Left lung (tissue), 14 donors: ENCODE measurements at places on chromosomes 1 and 21. TPM values are rescaled to one million over a fixed set of nuclear protein-coding genes. Genes with fewer than 3 reads are reported as not detected.

- no peak for DNase-seq
Observed at GRCh38 chr21:41660748-41661147, 106.1 kb downstream of the RIPK4 start.

Gene RPE65
- polyA plus RNA-seq: 0.38 TPM

GRCh38 chr1:54652168-54652567 is 10.6 kb downstream of the MROH7 start:
- no peak for DNase-seq

DNA sequence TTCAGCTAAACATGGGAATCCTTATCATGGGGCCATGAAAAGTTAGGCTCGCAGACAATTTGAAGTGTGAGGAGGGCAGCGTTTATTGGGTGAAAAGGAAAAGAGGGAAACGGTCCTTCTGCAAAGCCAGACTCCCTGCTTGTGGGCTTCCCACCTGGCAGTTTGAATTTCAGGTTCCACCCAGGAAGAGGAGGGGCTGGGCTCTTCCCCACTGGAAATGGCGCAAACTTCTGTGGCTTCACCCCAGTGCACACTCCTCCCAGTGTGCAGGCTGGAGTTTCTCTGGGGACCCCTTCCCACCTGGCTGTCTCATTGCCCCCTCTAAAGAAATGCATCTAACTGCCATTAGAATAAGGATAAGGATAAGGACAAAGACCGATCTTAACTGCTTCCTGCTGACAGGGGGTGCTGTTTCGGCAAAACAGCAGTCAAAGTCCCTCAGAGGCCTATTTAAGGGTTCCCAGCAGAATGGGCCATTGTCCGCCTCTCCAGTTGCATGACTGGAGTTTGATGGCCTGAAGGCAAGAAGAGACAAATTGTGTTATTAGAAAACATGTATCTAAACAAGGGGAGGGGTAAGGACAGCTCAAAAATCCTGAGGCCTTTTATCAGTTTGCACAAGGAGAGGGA is 20.4 kb downstream of the AIM2 start:
- DNase-seq: no peak

DNA sequence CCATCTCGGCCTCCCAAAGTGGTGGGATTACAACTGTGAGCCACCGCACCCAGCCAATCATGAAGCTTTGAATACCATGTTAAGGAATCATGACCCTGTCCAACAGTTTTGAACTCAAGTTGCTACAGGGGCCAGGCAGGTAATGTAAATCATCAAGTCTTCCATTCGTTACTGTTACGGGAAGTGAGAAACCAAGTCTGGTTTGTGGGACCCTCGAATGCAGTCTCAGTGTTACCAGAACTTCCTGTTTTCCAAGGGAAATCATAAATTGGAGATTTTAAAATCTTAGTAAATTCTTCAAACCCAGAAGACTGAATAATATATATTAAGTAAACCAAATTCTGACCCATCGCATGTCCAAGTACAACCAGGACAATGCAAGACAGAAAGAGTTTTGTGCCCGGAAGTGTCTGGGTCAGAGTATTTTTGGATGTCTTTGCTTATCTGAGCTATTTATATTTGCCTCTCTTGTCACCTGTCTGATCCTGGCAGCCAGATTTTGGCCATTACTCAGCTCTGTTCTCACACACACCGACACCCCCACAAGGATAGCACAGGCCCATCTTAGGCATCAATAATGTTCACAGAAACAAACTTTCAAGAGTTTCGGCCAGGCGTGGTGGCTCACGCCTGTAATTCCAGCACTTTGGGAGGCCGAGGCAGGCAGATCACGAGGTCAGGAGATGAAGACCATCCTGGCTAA is 8.8 kb downstream of the ATP5IF1 start:
- no peak for DNase-seq

GRCh38 chr1:224801844-224802490 is 127.5 kb upstream of the DNAH14 start:
- DNase-seq: no peak

Gene TINAGL1
- polyA plus RNA-seq: 48.8 TPM

Gene ELOVL1
- 75.7 TPM for polyA plus RNA-seq

GRCh38 chr21:42569732-42570301 is 56.2 kb downstream of the SLC37A1 start:
- no peak for DNase-seq

DNA sequence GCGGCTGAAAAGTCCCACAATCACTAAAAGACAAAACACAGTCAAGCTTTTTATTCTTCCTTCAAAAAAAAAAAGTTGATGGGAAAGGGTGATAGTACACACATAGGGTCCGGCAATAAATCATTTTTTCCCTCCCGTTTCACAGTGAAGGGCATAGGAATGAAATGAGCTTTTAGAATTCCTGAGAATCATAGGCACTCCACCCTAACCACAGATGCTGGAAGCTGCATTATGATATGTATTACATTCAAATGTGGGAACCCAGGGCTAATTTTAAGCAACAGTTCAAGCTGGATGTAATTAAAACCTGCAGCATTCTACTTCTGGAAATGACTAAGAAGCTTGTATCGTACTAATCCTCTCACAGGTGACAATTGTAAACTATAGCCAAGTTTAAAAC is 75.7 kb upstream of the KCNJ15 start:
- no peak for DNase-seq

- DNase-seq: no peak
Observed at GRCh38 chr1:214209260-214209808, 71.6 kb upstream of the SMYD2 start.

Gene MYCL
- polyA plus RNA-seq: 11.6 TPM

GRCh38 chr1:248905662-248906008 is 400 bp upstream of the PGBD2 start:
- DNase-seq: no peak

Gene ASCL5
- 0.70 TPM for polyA plus RNA-seq

Gene ADPRS
- polyA plus RNA-seq: 28.8 TPM
